Stimulated activated CD4-positive, alpha-beta T cell treated with anti-CD3 and anti-CD28 coated beads, Interleukin-4, amount 100 ng/mL, for 1 hour (primary cell): ENCODE measurements at places on chromosomes 7 and 10.

DNA sequence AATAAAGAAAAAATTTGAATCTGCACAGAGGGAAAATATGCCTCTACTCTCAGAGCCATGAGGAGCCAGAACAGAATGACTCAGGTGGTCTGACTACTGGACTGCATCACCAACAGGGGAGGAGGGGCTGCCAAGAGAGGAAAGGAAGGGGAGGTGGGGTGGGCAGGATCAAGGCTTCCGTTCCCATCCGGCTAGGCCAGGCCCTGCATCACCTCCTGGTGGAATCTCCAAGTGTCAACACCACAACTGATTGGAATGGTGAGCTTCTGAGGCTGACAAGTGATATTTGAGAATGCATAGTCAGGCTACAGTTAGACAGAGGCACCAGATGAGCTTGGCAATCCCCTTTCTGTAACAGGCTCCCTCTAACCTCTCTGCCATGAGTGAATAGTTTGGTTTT is 10.4 kb upstream of the GPR26 start:
- DNase-seq: no peak

DNA sequence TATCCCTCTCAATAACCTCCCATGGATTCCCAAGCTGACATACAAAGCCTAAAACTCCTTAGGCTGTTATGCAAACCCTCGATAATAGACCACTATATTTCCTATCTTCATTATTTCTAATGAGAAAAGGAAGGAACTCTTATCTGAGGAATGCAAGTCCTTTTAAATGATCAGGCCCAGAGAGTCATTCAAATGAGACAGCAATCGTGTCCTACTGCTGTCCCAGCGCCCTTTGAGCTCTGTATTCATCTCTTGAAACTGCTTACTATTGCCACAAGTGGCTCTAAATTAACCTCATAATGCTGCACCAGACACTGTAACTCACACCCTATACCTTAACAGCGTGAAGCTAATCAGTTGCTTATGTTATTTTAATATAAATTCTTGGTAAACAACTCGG is 182.1 kb upstream of the NAMPT start:
- no peak for DNase-seq

DNA sequence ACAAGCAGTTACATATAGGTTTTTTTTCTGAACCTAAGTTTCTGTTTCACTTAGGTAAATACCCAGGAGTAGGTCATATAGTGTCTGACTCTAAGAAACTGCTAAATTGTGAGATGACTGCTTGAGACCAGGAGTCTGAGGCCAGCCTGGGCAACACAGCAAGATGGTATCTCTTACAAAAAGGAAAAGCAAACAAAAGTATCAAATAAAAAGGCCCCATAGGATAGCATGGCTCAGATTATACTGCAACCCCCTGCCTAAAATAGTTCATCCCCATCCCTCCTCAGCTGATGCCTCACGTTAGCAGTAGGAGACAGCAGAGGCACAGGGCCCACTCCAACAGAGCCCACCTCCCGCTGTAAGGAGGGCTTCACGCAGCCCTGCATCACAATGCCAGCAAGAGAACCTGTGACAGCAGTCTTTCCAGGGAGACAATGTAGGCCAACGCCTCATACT is 90.3 kb downstream of the SRPK2 start:
- DNase-seq: peak; percentile 7

GRCh38 chr7:29900745-29901144 is 88.9 kb downstream of the SCRN1 start:
- no peak for DNase-seq

DNA sequence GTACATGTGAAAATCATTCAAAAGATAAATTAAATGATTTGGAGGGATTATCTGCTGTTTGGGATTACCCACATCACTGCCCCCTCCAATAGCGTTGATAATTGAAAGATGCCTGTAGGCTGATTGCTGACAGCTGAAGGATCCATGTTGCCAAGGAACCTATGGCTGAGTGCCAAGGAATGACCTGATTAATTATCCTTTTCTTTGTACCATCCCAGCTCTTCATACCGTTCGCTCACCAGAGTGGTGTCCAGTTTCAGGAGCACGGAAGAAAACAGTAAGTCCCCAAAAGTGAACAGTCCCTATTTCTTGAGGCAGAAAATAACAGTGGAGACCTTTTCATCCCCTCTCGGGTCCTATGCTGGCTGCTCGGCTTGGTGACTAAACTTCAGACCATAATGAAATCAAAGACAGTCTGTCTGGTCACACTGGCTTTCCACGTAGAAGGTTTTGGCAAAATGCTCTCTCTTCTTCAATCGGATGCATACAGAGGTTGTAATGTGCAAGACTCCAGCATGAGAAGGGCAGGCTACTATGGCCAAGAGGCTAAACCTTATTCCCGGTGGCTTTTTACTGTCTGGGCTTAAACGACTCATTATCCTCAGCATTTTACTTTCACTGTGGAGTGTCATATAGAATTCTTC is 108.8 kb downstream of the SPAG6 start:
- no peak for DNase-seq

GRCh38 chr10:116798859-116799258 is 50.4 kb upstream of the ENO4 start:
- no peak for DNase-seq

DNA sequence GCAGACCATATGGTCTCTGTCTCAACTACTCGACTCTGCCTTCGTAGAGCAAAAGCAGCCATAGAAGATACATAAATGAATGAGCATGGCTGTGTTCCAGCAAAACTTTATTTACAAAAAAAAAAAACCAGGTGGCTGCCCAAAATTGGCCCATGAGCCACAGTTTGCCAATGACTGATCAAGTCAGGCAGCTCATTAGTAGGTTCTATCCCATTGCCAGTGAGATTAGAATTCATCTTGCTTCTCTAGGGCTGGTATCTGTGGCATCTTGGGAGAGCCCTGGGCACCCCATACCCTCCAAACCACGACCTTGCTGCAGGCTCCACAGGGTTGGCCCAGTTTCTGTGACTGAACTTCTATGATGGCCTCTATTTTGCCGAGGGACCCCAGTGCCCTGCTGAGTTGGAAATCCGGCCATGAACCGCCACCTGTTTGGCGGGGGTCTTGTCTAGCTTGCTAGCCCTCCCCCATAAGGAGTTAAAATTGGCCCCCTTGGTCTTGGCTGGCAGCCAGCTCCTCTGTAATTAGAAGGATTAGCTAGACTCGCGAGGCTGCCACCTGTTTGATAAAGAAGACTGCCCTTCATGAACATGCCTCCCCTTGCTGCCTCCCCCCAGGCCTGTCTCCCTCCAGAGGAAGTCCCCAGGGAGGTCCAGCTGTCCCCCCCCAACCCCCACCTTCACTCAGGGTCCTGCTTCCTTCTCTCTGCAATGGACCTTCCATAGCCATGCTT is 83.9 kb downstream of the CHN2 start:
- DNase-seq: no peak

- DNase-seq: no peak
These were observed 3.1 kb upstream of the ARID5B start for GRCh38 chr10:61898435-61898778.

GRCh38 chr10:119132521-119133345 is 28.8 kb downstream of the DENND10 start:
- DNase-seq: no peak

DNA sequence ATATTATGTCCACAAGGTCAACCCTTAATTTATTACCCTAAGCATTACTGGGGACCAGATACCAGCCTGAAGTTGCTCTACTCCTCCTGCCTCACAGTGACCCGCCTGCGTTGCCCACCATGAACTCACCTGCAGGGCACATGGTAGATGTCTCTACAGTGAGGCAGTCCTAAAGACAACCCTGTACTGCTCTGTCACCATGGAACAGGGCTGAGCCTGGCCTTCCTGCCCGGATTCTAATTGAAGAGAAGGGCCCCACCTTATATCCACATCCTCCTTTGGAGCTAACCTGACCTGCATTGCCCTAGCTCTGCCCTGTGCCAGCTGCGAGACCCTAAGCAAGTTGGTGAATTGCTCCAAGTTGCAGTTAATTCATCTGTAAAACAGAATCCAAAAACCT is 4.1 kb downstream of the SH3PXD2A start:
- no peak for DNase-seq

DNA sequence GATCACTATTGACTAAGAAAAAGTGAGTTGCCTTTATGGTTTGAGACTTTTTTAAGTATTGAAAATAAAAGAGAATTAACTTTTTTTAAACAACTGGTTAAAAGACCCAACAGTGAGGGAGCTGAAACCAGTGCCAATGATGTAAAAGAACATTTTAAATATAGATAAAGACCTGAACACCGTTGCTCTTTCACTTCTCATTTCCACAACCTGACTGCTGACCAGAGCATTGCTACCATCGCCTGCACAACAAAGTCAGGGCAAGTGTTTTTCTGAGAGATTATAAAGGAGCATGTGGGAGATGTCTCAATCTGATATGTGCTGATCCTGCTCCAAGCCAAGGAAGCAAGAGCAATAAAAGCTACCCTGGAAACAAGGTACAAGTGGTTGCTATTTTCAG is 34.7 kb downstream of the IMMP2L start:
- DNase-seq: no peak
